Aorta (tissue), 5 donors: ENCODE measurements at places on chromosomes 13 and 19. TPM values are rescaled to one million over a fixed set of nuclear protein-coding genes. Genes with fewer than 3 reads are reported as not detected.

- peak; percentile 9 for DNase-seq
- H3K4me3 ChIP-seq = no peak overlapping the region
- no peaks in the 10 kb centered on the region for H3K36me3 ChIP-seq
Measured at GRCh38 chr19:33669376-33669775, 47.6 kb downstream of the CHST8 start.

GRCh38 chr13:108361769-108362168 lies 92.3 kb downstream of the TNFSF13B start:
- H3K4me1 ChIP-seq = no peaks in the 10 kb centered on the region
- no peaks in the 10 kb centered on the region for H3K36me3 ChIP-seq

- no peak for DNase-seq
- no peak overlapping the region for H3K4me3 ChIP-seq
- no peak overlapping the region for H3K27ac ChIP-seq
- no peaks in the 10 kb centered on the region for H3K27me3 ChIP-seq
- peaks cover 1% of the 10 kb centered on the region for H3K4me1 ChIP-seq
Measured at GRCh38 chr13:32228330-32229041, 86.7 kb downstream of the ZAR1L start.

DNA sequence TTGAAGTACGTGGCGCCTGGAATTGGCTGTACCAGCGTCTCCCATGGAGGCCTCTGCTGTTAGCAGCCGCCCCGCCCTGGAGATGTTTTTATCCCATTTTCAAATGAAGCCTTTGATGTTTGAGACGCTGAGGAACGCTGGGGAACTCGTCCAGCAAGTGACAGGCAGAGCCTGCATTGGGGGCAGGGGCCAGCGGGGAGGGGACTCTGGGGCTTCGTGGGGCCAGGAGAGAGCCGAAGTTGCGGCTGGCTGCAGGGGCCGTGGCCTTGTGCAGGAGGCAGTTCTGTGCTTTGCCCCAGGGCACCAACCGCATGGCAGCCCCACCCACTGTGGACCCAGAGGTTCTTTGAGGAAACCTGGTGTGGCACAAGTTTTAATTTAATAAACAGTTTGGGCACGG lies 13.5 kb downstream of the SPPL2B start:
- H3K27ac ChIP-seq = no peak overlapping the region
- H3K27me3 ChIP-seq = no peaks in the 10 kb centered on the region
- no peaks in the 10 kb centered on the region for H3K4me1 ChIP-seq

DNA sequence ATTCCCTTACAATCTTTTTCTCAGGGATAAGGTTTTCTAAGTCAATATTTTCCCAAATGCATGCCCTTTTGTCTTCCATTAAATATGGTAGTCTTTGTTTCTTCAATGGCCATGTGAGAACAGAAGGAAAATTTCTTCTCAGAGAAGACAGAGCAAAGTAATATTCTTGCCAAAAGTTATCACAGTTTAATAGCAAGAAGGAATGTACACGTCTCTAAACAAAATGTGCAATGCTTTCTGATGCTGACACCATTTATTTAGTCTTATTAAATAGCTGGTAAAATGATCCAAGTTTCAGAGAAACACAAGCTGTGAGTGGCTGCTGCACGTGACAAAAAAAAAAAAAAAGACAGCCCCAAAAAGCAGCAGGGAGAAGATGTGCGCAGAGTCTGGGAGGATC lies 542.5 kb downstream of the GPC6 start:
- no peak overlapping the region for H3K4me3 ChIP-seq
- H3K36me3 ChIP-seq = no peaks in the 10 kb centered on the region
- no peak for DNase-seq
- peaks cover 12% of the 10 kb centered on the region for H3K4me1 ChIP-seq
- H3K27me3 ChIP-seq = no peaks in the 10 kb centered on the region

- no peak overlapping the region for H3K27ac ChIP-seq
- H3K4me1 ChIP-seq = no peaks in the 10 kb centered on the region
- H3K36me3 ChIP-seq = no peaks in the 10 kb centered on the region
- H3K4me3 ChIP-seq = no peak overlapping the region
- H3K27me3 ChIP-seq = no peaks in the 10 kb centered on the region
Measured at GRCh38 chr13:80989241-80989640, 648.3 kb upstream of the SPRY2 start.

- DNase-seq = no peak
- no peaks in the 10 kb centered on the region for H3K4me1 ChIP-seq
- no peaks in the 10 kb centered on the region for H3K27me3 ChIP-seq
- H3K4me3 ChIP-seq = no peak overlapping the region
- H3K27ac ChIP-seq = no peak overlapping the region
- H3K36me3 ChIP-seq = no peaks in the 10 kb centered on the region
Measured at GRCh38 chr19:6213266-6213595, 66.5 kb downstream of the MLLT1 start.

DNA sequence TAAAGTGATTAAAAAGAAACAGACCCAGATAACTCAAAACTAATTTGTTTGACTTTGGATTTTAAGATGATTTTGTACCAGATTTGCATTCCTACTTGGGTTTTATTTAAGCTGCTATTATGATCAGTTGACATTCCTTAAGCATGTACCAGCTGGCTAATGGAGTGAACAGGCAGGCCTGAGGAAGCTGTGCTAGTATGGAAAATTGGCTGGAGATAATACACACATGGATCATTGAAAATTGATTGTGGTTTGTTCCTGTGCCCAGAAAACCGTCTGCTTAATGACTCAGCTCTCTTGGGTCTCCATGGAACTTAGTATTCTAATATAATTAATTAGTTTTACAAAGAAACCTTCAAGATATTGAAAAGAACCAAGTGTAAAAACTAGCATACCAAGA lies 22.6 kb downstream of the POLR1D start:
- peaks cover 2% of the 10 kb centered on the region for H3K4me1 ChIP-seq
- no peak overlapping the region for H3K4me3 ChIP-seq
- H3K36me3 ChIP-seq = no peaks in the 10 kb centered on the region
- no peaks in the 10 kb centered on the region for H3K27me3 ChIP-seq
- no peak for DNase-seq

The SGCG gene
- total RNA-seq = 2.6 TPM

The ADAT3 gene
- total RNA-seq = 3.3 TPM
